ENCODE measurements at places on chromosomes 13 and 19.

- DNase-seq, result no peak
Observed at GRCh38 chr13:36665630-36666029, 8.2 kb upstream of the SERTM1 start.

GRCh38 chr13:97043302-97043701 lies 49.0 kb upstream of the OXGR1 start:
- DNase-seq, result no peak

DNA sequence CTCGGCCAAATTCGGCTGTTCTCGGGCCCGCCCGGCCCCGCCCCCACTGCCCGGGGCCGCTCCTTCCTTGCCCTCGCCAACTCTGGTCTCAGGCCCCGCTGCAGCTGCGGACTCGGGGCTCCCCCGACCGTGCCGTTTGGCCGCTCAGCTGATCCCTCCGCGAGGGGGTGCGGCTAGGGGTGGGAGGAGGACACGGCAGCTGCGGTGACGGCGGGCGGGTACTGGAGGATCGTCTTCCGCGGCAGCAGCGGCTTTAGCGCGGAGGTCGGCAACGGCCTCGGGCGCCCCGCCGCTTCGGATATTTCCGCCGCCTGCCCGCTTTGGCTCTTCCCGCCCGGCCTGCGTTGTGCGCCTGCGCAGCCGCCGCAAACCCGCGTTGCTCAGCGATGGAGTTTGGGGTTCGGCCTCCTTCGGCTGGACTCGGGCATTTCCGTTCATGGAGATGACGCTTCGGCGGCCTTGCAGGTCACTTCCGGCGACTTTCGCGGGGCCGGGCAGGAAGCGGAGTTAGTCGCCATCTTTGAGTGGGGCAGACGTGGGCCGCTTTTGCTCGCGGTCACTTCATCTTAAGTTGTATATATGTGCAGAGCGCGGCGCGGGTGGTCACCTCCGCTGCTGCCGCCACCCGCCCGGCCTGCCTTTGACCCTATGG lies 338 bp upstream of the UBE2M start:
- DNase-seq, result no peak

- DNase-seq, result no peak
Observed at GRCh38 chr13:47216176-47216822, 319.4 kb upstream of the HTR2A start.

Measured in SHP77 (cell line).